Neural progenitor cell (in vitro differentiated cells): ENCODE measurements at places on chromosomes 4 and X.
A peak's percentile ranks its signal among the peaks of the same experiment; 100 is the strongest.

DNA sequence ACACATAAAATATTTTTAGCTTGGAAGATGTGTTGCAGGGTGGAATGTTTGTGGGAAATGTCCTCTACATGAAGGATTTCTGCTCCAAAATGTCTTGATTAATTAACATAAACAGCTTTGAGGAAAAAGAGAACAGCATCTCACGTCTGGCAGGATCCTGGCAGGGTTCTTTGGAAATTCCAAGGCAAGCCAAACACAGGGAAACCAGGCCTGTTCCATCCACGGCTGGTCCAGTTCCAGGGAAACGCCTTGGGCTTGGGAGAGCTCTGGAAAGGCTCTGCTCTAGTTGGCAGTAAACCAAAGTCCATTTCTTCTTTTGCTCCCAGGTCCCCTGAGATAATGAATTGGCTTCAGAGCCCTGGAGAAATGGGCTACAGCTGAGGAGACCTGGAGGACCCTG, 42.4 kb upstream of the GAB1 start:
- no peak for DNase-seq

DNA sequence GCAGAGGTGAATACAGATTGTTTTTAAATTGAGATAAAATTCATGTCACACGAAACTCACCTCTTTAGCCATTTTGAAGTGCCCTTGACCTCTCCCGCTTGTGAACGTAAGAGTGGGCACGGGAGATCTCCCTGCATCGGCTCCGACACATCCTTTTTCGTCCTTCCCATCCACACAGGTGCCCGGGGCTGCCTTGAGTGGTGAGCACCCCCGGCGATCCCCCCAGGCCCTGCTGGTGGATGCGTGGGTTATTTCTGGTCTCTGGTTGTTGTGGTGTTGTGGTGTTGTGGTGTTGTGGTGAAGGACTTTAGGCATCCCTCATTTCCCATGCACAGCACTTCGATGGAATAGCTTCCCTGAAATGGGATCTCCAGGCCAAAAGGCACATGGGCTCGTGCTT, 46.1 kb downstream of the PSAPL1 start:
- no peak for DNase-seq

- no peak for DNase-seq
Measured at GRCh38 chr4:79147251-79147650, 178.6 kb downstream of the NAA11 start.

- DNase-seq, result peak; percentile 17
Measured at GRCh38 chr4:70688795-70689231, 481 bp downstream of the UTP3 start.

GRCh38 chrX:94850811-94851210, 1176.8 kb downstream of the FAM133A start:
- no peak for DNase-seq

GRCh38 chr4:99790796-99791617, 25.6 kb upstream of the DAPP1 start:
- DNase-seq, result no peak

DNA sequence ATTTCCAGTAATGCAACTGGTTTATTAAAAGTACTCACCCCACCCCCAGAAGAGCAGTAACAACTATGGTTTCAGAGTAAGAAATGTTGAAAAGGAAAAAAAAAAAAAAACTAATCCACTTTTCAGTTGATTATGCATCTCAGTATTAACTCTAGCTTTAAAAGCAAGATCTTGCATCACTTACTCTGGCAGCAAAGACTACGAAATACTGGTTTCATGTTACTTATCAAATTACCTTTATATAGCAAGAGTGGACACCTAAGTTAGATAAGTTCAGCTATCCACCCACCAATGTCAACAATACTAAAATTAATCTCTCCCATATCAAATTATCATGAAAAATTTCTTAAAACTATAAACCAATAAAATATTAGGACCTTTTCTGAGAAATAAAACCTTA, 105.0 kb downstream of the ABCB7 start:
- no peak for DNase-seq

DNA sequence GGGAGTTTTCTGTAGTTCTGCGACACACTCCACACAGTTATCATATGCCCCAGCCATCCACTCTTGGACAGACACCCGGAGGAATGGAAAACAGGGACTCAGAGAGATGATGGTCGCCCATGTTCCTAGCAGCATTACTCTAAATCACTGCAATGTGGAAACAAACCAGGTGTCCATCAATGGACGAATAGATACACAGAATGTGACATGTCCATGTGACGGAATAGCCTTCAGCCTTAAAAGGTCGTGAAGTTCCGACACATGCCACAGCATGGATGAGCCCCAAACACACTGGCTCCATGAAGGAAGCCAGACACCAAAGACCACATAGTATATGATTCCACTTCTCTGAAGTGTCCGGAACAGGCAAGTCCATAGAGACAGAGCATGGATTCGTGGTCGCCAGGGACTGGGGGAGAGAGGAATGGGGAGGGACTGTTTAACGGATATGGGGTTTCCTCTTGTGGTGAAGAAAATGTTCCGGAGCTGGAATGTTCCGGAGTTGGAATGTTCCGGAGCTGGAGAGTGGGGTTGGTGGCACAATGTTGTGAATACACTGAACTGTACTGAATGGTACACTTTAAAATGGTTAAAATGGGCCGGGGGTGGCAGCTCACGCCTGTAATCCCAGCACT, 28.7 kb upstream of the AFAP1 start:
- DNase-seq, result no peak

GRCh38 chrX:617891-618290, 12.7 kb upstream of the SHOX start:
- no peak for DNase-seq

- no peak for DNase-seq
Measured at GRCh38 chr4:41594432-41594831, 56.5 kb downstream of the LIMCH1 start.

GRCh38 chr4:57064811-57065711, 45.1 kb downstream of the IGFBP7 start:
- DNase-seq, result no peak

- DNase-seq, result no peak
Measured at GRCh38 chrX:134803551-134804183, 145.4 kb upstream of the PLAC1 start.

GRCh38 chr4:180564448-180564847, 1678.8 kb upstream of the TENM3 start:
- DNase-seq, result no peak

DNA sequence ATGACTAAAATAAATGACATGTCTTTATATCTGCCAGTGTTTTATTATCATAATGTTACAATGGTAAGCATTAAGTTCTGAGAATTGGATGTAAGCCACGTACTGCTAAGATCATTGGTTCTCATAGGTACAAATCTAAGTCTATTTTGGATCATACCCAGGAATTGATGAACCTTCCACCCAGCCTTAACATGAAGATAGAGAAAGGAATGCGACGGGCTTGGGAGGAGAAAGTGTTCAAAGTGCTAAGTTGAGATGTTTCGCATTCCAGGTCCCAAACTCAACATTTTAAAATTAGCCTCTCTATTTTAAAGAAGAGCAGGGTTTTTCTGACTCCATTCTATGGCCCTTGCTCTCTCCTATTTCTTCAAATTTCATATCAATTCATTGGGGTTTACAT, 54.9 kb upstream of the FRAS1 start:
- no peak for DNase-seq

GRCh38 chr4:14415146-14415545, 587.1 kb upstream of the CPEB2 start:
- peak; percentile 56 for DNase-seq

GRCh38 chr4:11230866-11231265, 197.8 kb downstream of the HS3ST1 start:
- DNase-seq, result peak; percentile 46

DNA sequence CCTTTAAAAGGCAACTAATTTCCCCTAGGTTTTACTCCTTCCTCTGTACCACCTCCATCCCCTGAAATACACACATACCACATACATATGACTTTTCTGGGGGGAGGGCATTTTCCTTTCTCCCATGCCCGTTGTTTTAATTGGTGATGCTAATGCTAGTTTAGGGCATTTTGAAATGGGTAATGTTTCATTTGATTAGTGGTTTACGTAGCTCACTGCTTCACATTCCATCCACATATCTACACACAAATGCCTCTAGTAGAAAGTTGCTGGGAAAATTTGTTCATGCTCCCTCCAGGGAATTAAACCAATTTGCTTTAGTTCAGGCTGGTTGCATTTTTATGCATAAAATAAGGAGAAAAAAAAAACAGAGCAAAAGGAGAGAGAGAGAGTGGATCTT, 231.2 kb downstream of the FRAS1 start:
- no peak for DNase-seq

- DNase-seq, result peak; percentile 78
Measured at GRCh38 chrX:72572248-72573157, at the start of gene HDAC8. TSS of gene HDAC8 (minus strand) at chrX:72572843. CDS start at chrX:72572761, 82 bp downstream.

DNA sequence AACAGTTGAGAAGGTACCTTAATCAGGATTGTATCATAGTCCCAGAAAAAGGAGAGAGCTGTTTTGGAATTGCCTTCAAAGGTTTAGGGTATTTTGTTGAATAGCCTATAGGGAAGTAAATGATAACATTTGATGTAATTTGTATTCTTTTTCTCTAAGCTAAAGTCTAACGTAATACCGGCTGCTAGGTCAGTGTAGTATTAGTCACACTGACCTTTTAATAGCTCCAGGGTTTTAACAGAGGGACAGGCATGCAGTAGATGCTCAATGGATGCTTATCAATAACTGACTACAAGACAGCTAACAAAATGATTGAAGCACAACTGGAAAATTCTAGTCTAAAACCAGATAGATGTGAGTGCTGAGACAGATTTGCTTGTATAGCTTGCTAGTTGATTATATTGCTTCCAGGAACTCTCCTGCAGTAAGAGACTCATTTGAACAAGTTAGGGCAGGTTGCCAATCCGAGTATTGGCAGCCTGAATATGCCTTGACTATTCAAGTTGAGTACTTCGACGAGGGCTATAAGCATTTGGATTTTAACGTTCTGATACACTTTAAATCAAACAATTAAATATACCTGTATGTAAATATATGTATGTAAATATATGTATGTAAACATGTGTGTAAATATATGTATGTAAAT, 16.5 kb upstream of the PNPLA4 start:
- no peak for DNase-seq

DNA sequence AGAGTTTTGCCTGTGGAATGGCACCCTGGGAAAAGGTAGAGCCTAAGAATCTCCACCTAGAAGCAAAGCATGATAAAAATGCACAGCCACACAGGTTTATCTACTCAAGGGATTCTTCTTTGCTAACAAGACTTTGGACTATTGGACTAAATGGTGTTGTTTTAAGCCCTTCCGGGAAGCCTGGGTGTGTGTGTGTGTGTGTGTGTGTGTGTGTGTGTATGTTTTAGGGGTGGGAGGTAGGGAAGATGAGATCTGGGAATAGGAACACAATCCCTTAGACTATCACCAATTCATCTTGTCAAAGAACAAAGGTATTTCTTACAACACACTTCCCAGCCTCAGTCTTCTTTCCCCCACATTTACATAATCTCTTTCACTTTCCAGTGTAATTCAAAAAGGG, 327.5 kb upstream of the FGF16 start:
- DNase-seq, result no peak

DNA sequence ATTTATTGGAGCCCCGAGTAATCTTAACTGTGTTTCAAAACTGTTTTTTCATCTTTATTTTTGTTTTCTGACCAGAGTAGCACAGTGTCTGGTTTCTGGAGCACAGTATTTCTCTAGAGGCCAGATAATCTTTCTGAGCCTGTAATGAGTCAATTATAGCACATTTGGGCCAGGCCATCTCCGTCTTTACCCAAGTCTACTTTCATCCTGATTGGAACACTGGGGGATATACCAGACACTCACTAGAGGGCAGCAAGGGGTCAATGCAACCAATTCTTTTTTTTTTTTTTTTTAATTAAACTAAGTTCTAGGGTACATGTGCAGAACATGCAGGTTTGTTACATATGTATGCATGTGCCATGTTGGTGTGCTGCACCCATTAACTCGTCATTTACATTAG, 282.0 kb downstream of the ARHGAP24 start:
- peak; percentile 58 for DNase-seq

GRCh38 chr4:67714248-67714583, 13.3 kb upstream of the UBA6 start:
- DNase-seq, result no peak

GRCh38 chr4:78612398-78613178, 61.0 kb downstream of the ANXA3 start:
- DNase-seq, result no peak
